ENCODE measurements at places on chromosomes 3 and 15. TPM values are rescaled to one million over a fixed set of nuclear protein-coding genes. Genes with fewer than 3 reads are reported as not detected.

ZNF662 gene
- total RNA-seq, result not detected

GRK7 gene
- not detected for total RNA-seq

USF3 gene
- total RNA-seq, result 2.7 TPM

PLA2G4F gene
- total RNA-seq, result not detected

COL6A6 gene
- total RNA-seq, result not detected

WDR49 gene
- total RNA-seq, result not detected

BUB1B gene
- total RNA-seq, result 33.0 TPM

DPPA2 gene
- total RNA-seq, result not detected

Data from A549 treated with DMSO at 1 μM for 4 hours (cell line).